ENCODE measurements at places on chromosomes 7 and 10.
A peak's percentile ranks its signal among the peaks of the same experiment; 100 is the strongest.

DNA sequence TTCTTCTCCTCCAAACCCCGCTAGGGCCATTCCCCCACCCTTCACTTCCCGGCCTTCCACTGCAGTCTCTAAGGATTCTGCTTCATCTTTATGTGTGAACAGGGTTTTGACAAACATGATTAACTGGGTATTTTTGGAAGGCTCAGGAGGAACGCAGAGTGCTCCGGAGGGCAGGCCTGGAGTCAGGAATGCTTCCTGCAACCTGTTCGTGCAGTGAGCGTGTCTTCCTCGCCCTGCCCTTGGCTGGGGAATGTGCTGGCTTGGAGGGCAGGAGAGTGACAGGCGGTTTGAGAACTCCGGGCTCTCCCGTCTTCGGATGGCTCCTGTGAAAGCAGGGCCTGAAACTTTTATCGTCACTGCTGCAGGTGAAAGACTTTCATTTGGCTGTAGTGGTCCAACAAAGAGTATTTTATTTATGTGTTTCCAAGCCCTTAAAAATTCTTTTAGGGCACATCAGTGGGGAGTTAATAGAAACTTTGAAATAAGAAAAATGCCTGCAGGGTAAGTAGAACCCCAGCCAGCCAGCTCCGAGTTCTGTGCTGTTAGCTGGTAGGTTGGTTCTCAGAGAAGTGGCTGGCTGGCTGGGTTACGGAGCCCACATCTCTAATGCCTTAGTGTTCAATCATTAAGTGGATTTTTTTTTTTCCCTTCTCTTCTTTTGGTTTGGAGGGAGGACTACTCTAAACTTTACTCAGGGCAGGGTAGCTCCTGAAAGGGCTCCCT, 51.0 kb downstream of the TCF7L2 start:
- DNase-seq: no peak

DNA sequence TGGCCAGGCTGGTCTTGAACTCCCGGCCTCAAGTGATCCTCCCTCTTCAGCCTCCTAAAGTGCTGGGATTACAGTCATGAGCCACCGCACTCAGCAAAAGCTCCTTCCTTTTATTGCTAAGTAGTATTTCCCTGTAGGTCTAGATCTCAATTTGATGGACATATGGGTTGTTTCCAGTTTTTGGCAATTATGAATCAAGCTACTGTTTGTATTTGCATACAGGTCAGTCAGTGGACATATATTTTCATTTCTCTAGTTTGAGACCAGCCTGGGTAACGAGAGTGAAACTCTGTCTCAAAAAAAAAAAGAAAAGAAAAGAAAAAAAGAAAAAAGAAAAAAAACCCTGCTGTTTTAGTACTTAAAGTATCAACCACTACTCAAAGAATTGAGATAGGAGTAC, 6.4 kb upstream of the PRKRIP1 start:
- no peak for DNase-seq

- no peak for DNase-seq
Observed at GRCh38 chr7:974172-974571, 1.2 kb downstream of the COX19 start.

GRCh38 chr7:32479574-32480200, 10.5 kb downstream of the LSM5 start:
- DNase-seq: no peak

GRCh38 chr10:11742779-11743298, 657 bp downstream of the ECHDC3 start:
- no peak for DNase-seq

GRCh38 chr10:114876602-114877300, 55.2 kb downstream of the FHIP2A start:
- DNase-seq: peak; percentile 61

- DNase-seq: no peak
Observed at GRCh38 chr7:3559278-3559677, 258.2 kb downstream of the SDK1 start.

GRCh38 chr10:37679465-37679864, 177.9 kb downstream of the ZNF248 start:
- no peak for DNase-seq

- DNase-seq: no peak
Observed at GRCh38 chr10:113554214-113554613, 1.4 kb downstream of the HABP2 start.

DNA sequence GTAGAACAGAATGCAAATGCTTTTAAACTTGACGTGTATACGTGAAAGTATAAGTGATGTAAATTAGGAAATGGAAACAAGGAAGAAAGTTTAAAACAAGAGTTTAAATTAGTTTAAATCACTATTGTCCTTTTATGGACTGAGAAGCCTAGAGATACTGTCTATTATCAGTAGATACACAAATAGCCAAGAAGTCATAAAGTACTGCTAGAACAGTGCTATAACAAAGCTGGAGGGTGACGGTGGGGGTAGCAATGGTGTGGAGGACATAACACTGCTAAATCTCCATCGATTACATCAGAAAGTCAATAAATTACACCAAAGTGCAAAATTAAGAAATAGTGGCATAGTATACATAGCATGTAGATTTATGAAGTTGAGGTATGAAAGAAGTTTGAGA, 50.1 kb upstream of the CAV2 start:
- no peak for DNase-seq

DNA sequence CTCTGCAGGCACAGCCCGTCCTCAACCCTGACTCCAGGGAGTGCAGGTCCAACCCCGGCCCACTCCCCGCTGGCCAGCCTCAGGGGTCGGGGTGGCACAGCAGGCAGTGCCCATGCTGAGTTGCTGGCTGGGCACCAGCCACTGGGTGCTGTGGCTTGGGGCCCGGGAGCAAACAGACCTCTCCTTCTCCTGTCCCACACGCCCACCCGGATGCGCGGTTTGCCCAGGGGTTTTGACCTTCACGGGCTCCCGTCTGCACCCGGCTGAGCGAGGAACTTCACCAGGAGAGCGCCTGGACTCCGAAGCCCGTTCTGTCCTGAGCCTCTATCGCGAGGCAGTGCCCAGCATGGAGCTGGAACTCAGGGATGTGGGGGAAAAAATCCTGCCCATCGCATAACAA, 2.6 kb upstream of the GRIFIN start:
- no peak for DNase-seq

GRCh38 chr7:41098846-41099245, 604.0 kb downstream of the INHBA start:
- DNase-seq: no peak

DNA sequence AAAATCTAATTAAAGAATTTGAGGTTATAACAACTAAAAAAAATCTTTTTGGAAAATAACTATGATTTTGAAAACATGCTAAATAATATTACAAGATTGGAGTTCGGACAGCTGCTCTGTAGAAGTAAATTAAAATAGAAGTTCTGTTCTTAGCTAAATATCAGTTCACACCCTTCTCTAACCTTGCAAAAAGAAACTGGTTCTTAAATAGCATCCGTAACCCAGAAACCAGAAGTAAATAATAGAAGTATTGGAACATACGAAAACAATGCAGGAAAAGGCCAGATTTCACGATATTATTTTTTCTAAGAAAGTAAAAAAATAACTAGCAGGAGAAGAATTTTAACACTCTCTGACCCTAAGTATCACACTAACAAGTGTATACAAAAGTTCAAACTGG, 164.7 kb downstream of the PRKG1 start:
- no peak for DNase-seq

GRCh38 chr10:114925587-114926586, 12.1 kb upstream of the TRUB1 start:
- peak; percentile 37 for DNase-seq

- DNase-seq: no peak
Observed at GRCh38 chr7:5334671-5335070, 51.9 kb downstream of the SLC29A4 start.

GRCh38 chr10:93598157-93598556, 2.9 kb downstream of the RBP4 start:
- no peak for DNase-seq

DNA sequence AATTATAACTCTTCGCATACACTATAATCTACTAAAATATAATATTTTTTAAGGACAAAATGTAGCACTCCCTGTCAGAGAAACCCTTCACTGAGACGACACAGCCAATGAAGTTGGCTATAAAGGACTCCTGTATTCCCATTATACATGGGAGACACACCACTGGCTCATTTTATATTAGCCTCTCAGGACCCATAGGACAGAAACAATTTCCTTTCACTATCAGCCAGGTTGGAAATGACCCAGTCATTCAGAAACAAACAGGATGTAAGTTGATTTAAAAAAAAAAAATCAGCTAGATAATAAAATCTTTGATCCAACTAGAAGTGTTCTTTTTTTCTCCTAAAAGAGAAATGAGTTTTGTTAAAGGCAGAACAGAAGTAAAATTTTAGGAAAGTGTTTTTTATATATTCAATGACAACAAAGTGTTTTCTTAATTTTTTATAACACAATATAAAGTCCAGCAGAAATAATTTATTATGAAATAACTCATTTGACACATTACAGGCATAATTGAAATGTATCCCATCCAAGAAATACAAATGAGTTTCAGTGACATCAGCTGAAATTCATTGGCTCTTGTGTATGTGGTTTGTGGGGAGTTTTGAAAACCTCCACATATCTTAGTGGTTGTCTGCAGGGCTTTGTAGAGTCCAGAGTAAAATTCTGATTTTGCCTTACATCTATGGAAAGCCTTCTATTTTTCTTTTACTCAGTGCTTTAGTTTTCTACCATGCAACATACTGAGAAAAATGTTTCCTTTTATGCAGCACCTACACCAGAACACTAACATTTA, 64.1 kb downstream of the CTTNBP2 start:
- no peak for DNase-seq

GRCh38 chr7:83267141-83267631, 104.5 kb upstream of the PCLO start:
- no peak for DNase-seq

DNA sequence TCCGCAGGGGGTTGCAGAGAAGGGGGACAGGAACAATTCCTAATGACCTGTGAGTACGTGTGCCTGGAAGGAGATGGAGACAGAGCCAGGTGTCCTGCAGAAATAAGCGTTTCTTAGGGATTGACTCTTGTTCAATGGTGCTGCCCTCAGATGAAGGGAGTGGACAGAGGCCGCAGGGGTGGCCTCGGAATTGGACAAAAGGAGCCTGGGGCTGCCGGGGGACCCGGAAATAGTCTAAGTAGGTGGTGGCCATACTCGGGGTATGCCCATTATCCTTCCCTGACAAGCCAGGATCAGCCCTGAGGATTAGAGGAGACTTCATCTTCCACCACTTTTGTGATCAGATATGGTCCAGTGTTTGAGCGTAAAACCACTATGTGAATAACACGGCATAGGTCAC, 39.2 kb downstream of the ELFN1 start:
- DNase-seq: no peak

DNA sequence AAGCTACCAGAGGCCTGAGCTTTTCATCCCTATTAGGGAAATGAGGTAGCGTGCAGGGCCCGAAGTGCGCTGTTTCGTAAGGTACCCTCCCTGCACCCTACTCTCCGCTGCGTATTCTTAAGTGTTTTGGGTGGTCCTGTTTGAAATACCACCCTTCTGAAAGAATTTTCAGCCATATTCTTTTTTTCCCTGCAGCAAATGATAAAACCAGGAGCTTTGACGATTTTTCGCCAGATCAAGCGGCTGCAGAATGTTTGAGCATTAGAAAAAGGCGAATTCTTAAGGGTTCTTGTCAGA, 1.2 kb downstream of the RSBN1L start:
- no peak for DNase-seq

DNA sequence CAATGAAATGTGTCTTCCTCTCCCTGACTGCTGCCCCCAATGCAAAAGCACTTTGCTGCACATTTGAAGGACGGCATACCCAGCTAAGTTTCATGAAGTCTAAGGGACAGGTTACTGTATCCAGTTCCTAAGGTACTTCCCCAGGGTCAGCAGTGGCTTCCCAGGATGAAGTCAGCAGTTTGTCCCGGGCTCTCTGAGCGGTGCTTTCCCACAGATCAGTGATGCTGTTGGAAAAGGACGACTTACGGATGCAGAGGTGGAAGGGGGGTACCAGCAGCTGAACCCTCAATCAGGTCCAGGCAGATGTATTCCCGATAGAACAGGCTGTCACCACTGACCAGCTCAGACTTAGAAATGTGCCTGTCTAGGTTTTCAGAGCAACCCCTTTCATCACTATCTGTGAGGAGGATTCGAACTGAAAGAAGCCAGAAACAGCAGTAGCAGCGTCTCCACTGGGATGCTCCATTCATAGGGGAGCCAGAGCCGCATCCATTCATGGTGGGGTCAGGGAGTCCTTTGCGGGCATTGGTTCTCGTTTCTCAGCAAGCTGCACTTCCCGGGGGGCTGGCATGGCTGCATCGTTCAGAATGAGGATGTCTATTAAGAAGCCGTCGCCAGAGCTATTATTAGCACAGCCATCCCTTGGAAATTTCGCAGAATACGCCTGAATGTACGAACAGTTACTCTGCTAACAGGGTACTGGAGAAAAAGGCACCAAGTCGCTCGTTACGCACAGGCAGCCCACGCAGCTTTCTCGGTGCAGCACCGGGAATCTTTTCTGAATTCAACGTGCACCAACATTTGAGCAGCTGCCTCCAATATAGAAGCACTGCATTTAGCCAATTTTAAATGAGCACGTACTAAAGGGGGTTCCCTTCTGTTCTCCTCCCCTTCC, 303.7 kb downstream of the PRPF18 start:
- DNase-seq: no peak

GRCh38 chr7:7789551-7789988, 71.2 kb upstream of the RPA3 start:
- no peak for DNase-seq

GRCh38 chr10:12635127-12635541, 285.8 kb downstream of the CAMK1D start:
- peak; percentile 23 for DNase-seq

- DNase-seq: no peak
Observed at GRCh38 chr7:137597856-137598255, 248.9 kb downstream of the DGKI start.

GRCh38 chr10:79220307-79220706, 127.0 kb upstream of the PPIF start:
- DNase-seq: no peak

GRCh38 chr7:909358-910329, 33.3 kb downstream of the GET4 start:
- DNase-seq: peak; percentile 47

GRCh38 chr10:98295401-98295811, 27.4 kb upstream of the LOXL4 start:
- no peak for DNase-seq

DNA sequence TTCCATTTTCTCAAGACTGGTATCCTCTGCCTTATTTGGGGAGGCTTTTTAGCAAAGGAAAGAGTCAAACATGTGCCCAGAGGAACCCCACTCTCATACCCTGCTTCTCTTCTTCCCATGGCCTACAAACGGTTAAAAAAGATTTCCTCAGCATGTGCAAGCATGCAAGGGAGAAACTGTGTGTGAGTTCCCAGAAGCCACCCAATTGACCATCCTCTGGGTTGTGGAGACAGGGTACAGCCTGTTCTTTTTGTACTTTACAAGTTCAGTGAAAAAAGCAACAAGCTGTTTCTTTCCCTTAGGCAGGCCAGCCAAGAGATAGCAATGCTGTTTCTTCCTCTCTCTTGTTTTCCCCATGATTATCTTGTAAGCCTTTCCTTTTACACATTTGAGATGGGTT, 68.8 kb upstream of the MTPN start:
- no peak for DNase-seq

- no peak for DNase-seq
Observed at GRCh38 chr10:30600005-30600404, 29.5 kb downstream of the LYZL2 start.

GRCh38 chr10:122549636-122550035, 10.9 kb upstream of the DMBT1 start:
- DNase-seq: no peak

- DNase-seq: no peak
Observed at GRCh38 chr7:84982199-84982598, 204.7 kb downstream of the SEMA3D start.

Measured in activated naive CD8-positive, alpha-beta T cell treated with anti-CD3 and anti-CD28 coated beads, Interleukin-2, amount 50 U/mL, for 24 hours (primary cell).